ENCODE measurements at places on chromosomes 3 and 15.
A peak's percentile ranks its signal among the peaks of the same experiment; 100 is the strongest.

DNA sequence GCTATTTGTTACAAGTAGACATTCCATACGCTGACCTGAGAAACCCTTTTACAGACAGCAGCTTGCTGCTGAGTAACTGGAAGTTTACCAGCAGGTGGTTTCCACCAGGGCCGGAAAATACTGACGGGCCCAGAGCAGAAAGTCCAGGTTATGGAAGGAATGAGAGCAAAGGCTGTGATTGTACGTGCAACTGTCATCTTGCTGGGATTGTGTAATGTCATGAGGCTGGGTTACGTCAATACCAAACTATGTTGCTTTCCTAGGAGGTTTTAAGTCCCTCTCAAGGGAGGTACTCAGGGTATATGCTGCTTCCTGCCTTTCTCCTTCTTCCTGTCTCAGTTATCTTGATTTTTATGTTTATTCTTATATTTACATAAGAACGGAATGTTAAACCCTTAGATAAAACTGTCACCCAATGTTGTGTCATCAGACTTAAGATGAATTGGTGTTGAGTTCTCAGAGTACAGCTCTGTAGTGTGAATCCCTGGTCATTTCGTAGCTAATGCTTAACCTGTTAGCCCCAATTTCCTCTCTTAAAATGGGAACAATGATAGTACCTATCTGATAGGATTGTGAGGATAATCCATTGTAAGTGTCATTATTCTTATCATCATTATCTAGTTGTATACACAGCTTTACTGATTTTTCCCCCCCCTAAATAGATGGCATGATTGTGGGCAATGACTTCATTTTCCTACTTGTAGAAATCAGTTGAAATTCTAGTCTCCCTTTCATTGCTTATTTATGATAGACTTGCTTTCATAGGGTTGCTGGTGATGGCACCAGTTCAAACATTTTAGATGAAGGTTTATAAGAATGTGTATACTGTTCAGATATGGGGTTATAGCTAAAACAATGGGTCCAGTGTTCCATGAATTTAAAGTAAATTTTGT lies 101.4 kb downstream of the FNDC3B start:
- DNase-seq: no peak

- no peak for DNase-seq
Observed at GRCh38 chr15:68994149-68994548, 20.3 kb upstream of the NOX5 start.

- no peak for DNase-seq
Observed at GRCh38 chr3:58521917-58522631, 14.9 kb downstream of the ACOX2 start.

DNA sequence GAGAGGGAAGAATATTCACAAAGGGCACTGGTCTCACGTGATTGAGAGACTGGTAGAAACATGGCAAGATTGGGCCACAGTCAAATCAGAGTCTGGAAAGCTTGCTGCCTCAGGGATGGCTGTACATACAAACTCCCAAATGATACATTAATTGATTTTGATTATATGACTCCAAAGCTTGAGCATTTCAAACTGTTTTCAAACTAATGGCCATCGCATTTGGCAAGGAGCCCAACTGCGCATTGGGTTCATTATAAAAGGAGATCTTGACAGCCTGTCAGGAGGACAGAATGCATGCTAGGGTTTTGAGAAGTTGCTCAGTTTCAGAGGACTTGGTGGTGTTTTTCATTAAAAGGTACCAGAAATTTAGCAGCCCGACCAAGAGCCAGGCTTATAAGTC lies 117.7 kb downstream of the PTPRG start:
- no peak for DNase-seq

DNA sequence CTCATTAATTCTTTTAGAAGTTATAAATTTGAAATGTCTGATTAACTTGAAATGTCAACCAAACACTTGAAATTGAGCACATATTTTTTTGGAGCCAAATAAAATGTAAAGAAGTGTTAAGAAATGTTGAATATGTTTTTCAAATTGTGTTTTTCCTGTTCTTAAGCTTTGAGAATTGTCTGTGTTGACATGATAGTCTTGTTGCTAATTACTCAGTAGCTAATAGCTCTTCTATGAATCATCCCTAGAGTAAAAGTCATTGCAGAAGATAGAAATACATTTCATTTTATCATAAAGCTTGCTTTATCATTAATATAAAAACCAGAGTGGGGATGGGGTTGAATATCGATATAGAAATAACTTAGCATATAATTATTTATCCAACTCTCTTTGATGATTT lies 41.9 kb upstream of the ABHD10 start:
- no peak for DNase-seq

DNA sequence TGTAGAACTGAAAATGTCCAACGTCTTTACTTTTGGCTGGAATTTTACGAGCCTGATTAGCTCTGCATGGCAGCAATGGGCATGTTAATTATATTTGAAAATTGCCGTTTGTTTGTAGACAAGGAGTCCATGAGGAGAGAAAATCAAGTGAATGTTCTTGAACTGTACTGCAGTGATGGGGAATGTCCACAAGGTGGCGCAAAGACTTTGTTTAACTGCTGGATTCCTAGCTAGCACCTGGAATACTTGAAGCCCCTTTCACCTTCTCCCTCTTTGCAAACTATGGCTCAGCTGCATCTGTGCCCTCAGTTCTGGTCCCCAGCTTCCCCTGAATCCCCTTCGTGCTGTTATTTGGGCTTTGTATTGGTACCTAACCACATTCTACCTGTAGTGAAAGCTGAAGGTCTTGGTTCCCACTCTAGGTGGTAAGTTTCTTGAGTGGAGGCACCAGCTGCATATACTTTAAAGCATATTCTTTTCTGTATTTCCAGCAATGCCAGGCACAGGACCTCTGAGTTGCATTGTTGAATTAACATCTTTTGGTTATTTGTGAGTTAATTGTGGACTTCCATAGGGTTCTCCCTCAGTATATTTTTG lies 25.3 kb downstream of the EXOG start:
- DNase-seq: peak; percentile 28

DNA sequence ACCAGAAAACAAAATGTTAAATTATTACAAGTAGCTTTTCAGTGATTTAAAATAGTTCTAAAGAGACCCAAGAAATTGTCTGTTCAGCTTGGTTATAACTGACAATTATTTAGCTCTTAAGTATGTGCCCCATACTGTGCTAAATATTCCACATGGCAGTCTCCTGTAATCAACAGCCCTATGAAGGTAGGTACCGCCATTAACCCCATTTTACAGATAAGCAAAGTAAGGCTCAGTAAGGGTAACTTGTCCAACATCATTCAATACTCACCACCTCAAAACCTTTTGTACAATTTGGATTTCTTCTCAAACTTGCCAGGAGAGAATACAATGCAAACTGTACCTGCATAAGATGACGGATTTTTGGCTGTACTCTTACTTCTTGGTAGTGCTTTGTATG lies 33.9 kb downstream of the ADPGK start:
- DNase-seq: no peak

- no peak for DNase-seq
Observed at GRCh38 chr15:85582131-85583079, 202.0 kb downstream of the AKAP13 start.

DNA sequence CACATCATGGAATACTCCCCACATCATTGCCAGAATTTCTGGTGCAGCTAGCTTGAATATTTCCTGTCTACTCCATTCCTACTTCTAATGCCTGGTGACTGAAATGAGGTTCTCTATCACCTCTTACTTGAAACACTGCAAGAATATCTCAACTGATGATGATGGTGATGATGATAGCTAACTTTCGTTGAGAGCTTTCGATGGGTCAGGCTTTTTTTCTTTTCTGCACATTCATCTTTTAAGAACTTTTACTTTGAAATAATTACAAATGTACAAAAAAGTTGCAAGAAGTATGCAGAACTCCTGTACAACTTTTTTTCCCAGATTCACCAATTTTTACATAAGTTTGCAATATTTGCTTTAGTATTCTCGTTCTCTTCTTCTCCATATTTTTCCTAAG lies 233.5 kb downstream of the MEIS2 start:
- DNase-seq: no peak

DNA sequence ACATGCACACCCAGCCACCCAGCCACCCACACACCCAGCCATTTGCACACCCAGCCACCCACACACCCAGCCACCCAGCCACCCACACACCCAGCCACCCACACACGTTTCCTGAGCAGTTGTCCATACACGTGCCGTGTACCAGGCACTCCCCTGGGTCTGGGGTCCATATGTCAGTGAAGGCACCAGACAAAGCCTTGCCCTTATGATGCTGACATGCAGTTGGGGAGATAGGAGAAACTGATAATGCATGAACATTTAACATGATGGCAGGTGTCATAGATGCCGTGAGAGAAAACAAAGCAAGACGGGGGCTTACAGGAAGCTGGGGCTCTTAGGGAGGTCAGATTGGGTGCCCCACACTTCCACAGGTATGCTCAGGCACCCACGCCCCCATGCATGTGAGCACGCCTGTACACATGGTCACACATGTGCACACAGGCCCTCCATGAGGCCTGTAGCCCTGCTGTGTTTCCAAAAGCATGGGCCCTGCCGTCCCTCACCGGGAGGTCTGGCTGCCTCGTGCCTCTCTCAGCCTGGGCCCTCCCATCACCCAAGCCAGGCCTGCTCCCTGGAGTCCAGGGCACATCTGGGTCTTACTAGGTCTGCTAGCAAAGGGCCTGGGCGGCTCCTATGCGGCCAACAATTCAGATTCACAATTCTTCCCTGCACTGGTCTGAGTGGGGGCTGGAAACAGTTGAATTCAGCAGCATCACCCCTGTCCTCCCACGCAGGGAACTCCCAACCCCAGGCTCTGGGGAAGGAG lies 3.6 kb upstream of the DNAJB8 start:
- DNase-seq: no peak

DNA sequence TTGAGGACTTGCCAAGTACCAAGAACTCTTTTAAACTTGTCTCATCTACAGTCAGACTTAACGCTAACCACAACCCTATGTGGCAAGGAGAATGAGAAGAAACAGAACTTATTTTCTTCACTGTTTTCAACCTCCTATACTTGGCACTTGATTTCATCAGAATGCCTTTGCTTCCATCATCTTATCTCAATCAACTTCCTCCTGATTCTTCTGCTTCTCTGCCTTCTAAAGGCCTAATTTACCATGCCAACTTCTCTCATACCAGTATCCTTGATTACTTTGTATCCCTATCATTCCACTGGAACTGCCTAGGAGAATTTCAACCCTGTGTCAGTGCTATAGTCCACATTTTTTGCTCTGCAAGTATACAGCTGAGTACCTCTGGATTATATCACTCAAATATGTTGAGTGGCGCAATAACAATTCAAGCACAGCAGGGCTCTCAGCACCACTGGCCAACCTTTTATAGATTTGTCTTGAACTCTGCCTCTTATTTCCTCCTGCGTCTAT lies 413.6 kb downstream of the ROBO1 start:
- DNase-seq: no peak

- peak; percentile 52 for DNase-seq
Observed at GRCh38 chr3:78734048-78734637, 1033.7 kb downstream of the ROBO1 start.

GRCh38 chr3:127628788-127629466 lies at the start of gene PODXL2:
PODXL2 (plus strand) TSS chr3:127629185; CDS start chr3:127629220, 35 bp downstream.
- DNase-seq: peak; percentile 65

DNA sequence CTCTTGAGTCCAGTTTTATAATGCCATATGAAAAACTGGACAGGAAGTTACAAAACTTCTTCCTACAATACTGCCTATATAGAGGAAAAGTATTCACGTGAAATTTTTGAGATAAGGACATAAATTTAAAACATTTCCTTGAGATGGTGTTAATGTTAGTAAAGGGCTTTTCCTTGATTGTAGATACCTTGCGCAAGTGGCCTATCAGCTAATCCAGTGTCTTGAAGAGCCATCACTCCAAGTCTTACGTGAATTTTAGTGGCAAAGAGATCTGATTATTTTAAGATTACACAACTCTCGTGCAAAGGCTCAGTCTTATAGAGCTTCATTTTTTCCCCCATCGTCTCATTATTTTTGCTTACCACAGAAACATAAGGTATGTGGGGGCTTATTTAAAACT lies 18.4 kb downstream of the C3orf38 start:
- DNase-seq: no peak

GRCh38 chr15:65993236-65993635 lies 123.9 kb downstream of the RAB11A start:
- no peak for DNase-seq

DNA sequence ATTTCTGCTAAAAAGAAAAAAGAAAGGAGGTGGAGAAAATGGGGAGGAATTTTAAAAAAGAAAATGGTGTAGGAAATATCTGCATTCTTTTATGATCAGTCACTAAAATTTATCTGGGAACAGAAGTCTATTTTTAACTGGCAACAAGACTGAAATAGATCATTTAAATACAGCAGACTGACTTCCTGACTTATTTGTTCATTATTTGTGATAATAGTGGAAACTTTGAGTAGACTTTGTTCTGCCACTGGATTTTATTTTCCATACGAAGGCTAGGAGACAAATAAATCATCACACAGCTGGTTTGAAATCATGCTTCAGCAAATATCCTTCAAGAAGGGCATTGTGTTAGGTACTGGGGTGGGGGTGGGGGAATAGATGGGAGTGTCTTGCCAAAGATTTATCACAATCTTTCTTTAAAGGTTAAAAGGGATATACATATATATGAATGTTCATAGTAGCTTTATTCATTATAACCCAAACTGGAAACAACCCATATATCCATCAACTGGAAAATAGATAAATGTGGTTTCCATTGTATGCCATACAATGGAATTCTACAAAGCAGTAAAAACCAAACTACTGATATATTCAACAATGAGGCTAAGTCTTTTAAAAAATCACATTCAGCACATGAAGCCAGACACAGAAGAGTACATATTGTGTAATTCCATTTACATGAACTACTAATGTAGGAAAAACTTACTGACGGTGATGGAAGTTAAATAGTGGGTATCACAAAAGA lies 4.7 kb upstream of the CLASP2 start:
- no peak for DNase-seq
